ENCODE measurements at places on chromosomes 11 and 22.

DNA sequence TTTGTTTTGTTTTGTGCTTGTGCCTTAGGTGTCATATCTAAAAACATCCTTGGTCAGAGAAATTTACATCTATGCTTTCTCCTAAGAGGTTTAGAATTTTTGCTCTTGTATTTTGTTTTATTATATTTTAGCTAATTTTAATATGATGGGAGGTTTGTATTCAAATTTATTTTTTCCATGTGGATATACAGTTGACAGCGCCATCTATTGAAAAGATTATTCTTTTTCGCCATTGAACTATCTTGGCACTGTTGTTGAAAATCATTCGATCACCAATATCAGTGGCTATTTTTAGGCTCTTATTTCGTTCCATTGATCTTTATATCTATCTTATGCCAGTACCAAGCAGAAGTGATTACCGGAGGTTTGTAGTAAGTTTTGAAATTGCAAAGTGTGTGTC, 510.3 kb downstream of the BRD1 start:
- no peak for DNase-seq

GRCh38 chr22:37909766-37910165, 3.7 kb downstream of the MICALL1 start:
- DNase-seq: peak; percentile 26

- DNase-seq: no peak
Measured at GRCh38 chr11:69934861-69935494, 115.8 kb upstream of the FGF3 start.

GRCh38 chr11:102989379-102990047, 34.0 kb upstream of the MMP13 start:
- DNase-seq: peak; percentile 58

DNA sequence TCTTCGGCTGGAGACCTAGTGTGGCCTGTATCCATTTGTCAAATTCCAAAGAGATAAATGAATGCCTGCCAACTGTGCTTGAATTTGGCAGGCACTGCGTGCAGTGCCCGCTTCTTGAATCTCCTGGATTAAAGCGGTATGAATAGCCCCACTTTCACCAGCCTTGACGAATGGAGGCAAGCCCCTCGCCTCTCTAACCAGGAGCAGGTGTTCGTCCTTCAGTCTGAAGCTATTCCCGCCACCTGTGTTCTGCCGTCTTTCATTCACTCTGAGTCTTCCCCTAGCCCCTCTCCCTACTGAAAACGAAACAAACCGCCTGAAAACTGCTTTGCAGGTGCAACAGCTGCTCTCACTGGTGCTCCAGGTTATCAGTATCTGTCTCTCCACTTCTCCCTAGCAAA, 11.2 kb downstream of the NLRP14 start:
- no peak for DNase-seq

- DNase-seq: peak; percentile 24
Measured at GRCh38 chr11:68314203-68315170, 2.1 kb downstream of the LRP5 start.

- no peak for DNase-seq
Measured at GRCh38 chr11:46036969-46037368, 84.3 kb downstream of the PHF21A start.

- DNase-seq: no peak
Measured at GRCh38 chr11:8282631-8283030, 19.0 kb upstream of the LMO1 start.

DNA sequence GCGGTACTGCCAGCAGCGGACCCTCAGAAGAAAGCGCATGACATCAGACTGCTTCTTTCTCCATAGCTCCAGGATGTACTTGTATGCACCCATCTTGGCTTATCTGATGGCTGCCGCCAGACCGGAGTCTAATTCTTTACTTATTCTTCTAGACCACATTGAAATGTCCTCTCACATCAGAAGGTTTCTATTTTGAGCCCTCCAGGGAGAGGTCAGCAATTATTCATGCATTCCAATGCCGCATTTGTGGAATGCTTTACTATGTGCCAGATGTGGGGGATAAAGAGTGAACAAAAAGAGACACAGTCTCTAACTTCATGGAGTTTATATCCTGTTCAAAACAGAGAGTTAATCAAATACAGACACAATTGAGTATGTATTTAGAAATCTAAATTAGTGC, 230.1 kb downstream of the MIAT start:
- peak; percentile 84 for DNase-seq

GRCh38 chr11:84829162-84829561, 798.0 kb downstream of the DLG2 start:
- DNase-seq: no peak

DNA sequence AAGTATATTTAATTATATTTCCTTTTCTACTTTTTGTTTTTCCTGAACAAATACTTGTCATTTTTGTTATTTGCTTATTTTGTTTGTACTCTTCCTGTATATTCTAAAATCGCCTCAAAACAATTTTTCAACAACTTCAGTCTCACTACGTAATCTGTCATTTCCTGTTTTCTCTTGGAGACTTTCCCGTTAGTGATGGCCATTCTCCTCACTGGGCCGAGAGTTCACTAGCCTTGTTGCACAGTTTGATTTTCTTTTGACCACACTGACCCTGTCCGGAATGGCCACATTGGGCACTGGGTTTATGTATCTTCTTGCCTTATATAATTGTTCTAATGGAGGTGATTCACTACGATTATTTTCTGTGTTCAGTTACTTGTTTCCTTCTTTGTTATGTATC, 726.1 kb downstream of the FAM181B start:
- DNase-seq: no peak

DNA sequence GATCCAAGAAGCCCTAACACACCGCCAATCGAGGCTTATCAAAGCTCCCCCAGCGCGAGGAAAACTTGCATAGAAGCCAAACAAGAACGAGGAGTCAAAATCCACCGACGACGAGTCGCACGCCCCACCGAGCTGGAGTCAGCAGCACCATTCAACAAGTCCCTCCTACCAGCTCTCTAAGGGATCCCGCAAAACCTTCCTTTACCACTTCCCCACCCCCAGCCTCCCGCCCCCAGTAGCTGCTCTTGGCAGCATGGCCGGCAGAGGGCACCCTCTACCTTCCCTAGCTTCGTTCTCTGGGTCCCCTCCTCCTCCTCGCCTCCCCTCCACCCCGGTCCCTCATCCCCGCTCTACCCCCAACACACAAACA, 1.4 kb downstream of the BDNF start:
- peak; percentile 92 for DNase-seq

DNA sequence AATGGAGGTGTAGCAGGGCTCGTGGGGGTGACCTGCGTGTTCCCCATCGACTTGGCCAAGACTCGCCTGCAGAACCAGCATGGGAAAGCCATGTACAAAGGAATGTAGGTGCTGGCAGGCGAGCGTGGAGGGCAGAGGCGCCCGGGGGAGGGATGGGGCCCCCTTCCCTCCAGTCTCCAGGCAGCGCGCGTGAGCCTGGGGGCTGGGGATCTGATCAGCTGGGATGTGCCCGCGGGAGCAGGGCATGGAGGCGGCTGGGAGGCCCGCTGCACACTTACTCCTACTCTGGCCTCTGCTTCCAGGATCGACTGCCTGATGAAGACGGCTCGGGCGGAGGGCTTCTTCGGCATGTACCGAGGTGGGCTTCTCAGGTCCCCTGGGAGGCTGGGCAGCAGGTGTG, 17.8 kb downstream of the SLC25A18 start:
- DNase-seq: no peak

GRCh38 chr11:67071420-67072284, 15.0 kb downstream of the RHOD start:
- peak; percentile 80 for DNase-seq

GRCh38 chr22:25159028-25159427, 40.6 kb upstream of the CRYBB3 start:
- no peak for DNase-seq

GRCh38 chr22:46974631-46975585, 212.5 kb downstream of the TBC1D22A start:
- no peak for DNase-seq

Measured in AG08395 (cell line).